ENCODE measurements at places on chromosomes 3 and 15. TPM values are rescaled to one million over a fixed set of nuclear protein-coding genes. Genes with fewer than 3 reads are reported as not detected.

GRCh38 chr3:158103081-158103886 is 2.9 kb downstream of the SHOX2 start:
- no peak for DNase-seq

- no peak for DNase-seq
These were observed 37.6 kb downstream of the MTMR10 start for GRCh38 chr15:30953731-30954378.

GRCh38 chr3:107082527-107082926 is 294.7 kb upstream of the CCDC54 start:
- DNase-seq: no peak

The LRRC31 gene
- total RNA-seq: not detected
